LHCN-M2 (cell line): ENCODE measurements at places on chromosomes 1 and 21. TPM values are rescaled to one million over a fixed set of nuclear protein-coding genes. Genes with fewer than 3 reads are reported as not detected.

Gene KRTAP19-3
- not detected in 2 replicates for total RNA-seq

Gene IGSF21
- total RNA-seq, result not detected in 2 replicates

Gene SPRR2G
- total RNA-seq, result not detected in 2 replicates

Gene TMEM269
- total RNA-seq, result 0.06 TPM in 1 of 2 replicates, not detected in the other

Gene CNN3
- total RNA-seq, result 513 and 547 TPM in 2 replicates

Gene ZBED6
- 8.2 and 10.5 TPM in 2 replicates for total RNA-seq

Gene GPR37L1
- total RNA-seq, result 0.06 TPM in 1 of 2 replicates, not detected in the other

Gene IL22RA1
- not detected in 2 replicates for total RNA-seq

Gene IQGAP3
- 45.6 and 48.0 TPM in 2 replicates for total RNA-seq
